ENCODE measurements at places on chromosomes 4 and X. TPM values are rescaled to one million over a fixed set of nuclear protein-coding genes. Genes with fewer than 3 reads are reported as not detected.

DNA sequence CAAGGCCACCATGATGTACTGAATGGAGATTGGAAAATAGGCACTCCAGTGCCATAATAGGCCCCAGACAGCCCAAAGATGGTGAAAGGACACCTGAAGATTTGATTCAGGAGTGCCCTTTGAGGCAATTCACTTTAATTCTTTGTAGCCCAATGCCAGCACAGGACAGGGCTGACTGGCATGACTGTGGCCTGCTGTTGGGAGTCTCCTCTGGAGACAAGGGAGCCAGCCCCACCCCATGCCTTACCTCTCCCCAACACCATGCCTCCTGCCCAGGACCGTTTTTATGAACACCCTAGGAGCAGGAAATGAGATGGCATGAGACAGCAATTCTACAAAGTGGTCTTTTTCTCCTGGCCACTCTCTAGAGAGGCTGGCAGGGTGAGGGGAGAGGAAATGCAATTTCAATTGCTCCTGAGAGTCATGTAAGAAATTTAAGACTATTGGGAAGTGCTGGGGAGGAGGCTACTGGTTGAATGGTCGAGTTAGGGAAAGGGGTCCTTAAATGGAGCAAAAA, 94.2 kb upstream of the MAMLD1 start:
- no peak for DNase-seq

Gene POU4F2
- not detected for total RNA-seq

Gene CYBB
- total RNA-seq: 0.14 TPM

Gene MAGEA1
- not detected for total RNA-seq

- DNase-seq: no peak
Measured at GRCh38 chrX:29376584-29376983, 789.3 kb downstream of the IL1RAPL1 start.

GRCh38 chrX:42704454-42704853, 73.5 kb downstream of the PPP1R2C start:
- DNase-seq: no peak

All from H7 (cell line).